ENCODE measurements at places on chromosomes 11 and 22. TPM values are rescaled to one million over a fixed set of nuclear protein-coding genes. Genes with fewer than 3 reads are reported as not detected.
A peak's percentile ranks its signal among the peaks of the same experiment; 100 is the strongest.

GRCh38 chr11:57249384-57250319, 12.6 kb upstream of the APLNR start:
- peak; percentile 82 for DNase-seq

RIBC2 gene
- 2.5 TPM for total RNA-seq

FXYD6 gene
- 114 TPM for total RNA-seq

CPT1B gene
- total RNA-seq: 112 TPM

PRODH gene
- 1.7 TPM for total RNA-seq

- DNase-seq: no peak
These were observed 180.3 kb upstream of the GUCY1A2 start for GRCh38 chr11:107198490-107199007.

AGBL2 gene
- total RNA-seq: 3.5 TPM

Measured in mesothelial cell of epicardium (in vitro differentiated cells).